ENCODE measurements at places on chromosomes 5 and 9. TPM values are rescaled to one million over a fixed set of nuclear protein-coding genes. Genes with fewer than 3 reads are reported as not detected.
A peak's percentile ranks its signal among the peaks of the same experiment; 100 is the strongest.

Gene PCDHGA10
- total RNA-seq, result 3.8 TPM

GRCh38 chr9:68498816-68499215, 41.9 kb downstream of the TMEM252 start:
- no peak for DNase-seq

GRCh38 chr9:110887276-110887675, 151.0 kb downstream of the LPAR1 start:
- no peak for DNase-seq

- peak; percentile 84 for DNase-seq
Measured at GRCh38 chr9:124812441-124812876, 35.5 kb downstream of the OLFML2A start.

Measured in HCT116 (cell line).